ENCODE measurements at places on chromosomes 4 and X.

DNA sequence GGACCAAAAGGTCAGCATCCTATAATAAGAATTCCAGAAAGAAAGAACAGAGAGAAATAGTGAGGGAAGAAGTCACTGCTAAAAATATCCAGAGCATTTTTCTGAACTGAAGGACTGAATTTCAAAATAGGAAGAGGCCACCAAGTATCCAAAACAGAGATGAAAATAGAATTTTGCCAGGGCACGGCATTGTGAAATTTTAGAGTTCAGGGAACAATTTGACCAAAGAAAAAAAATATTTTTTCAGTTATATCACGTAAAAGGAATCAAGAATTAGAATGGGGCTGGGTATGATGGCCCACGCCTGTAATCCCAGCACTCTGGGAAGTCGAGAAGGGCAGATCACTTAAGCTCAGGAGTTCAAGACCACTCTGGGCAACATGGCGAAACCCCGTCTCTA is 65.4 kb downstream of the FGFBP1 start:
- no peak for DNase-seq

- no peak for DNase-seq
Measured at GRCh38 chrX:136185401-136186022, 38.2 kb downstream of the FHL1 start.

- no peak for DNase-seq
Measured at GRCh38 chrX:134294548-134294947, 57.6 kb downstream of the CCDC160 start.

- no peak for DNase-seq
Measured at GRCh38 chr4:32735856-32736590, 2015.9 kb downstream of the PCDH7 start.

GRCh38 chrX:153032397-153033118 is 23.7 kb upstream of the PNMA3 start:
- no peak for DNase-seq

GRCh38 chrX:6770936-6771335 is 236.0 kb upstream of the VCX3A start:
- DNase-seq, result no peak

DNA sequence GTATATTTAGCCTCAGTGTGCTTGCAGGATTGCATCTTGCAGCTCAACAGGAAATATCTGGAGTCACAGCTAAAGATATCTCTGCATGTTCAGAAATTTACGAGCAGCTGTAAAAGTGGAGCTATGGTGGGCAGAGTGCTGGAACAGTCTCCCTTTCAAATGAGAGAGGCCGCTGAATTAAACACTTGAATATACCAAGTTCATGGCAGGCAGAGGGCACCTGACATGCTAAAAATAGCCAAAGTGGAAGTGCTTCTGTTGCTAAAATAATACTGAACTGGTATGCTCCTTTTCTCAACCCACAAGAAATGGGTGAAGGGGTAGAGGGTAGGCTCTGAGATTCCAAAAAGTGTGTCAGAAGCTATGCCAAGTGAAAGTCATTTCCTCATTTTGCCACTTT is 98.1 kb downstream of the MGST2 start:
- DNase-seq, result peak; percentile 45

DNA sequence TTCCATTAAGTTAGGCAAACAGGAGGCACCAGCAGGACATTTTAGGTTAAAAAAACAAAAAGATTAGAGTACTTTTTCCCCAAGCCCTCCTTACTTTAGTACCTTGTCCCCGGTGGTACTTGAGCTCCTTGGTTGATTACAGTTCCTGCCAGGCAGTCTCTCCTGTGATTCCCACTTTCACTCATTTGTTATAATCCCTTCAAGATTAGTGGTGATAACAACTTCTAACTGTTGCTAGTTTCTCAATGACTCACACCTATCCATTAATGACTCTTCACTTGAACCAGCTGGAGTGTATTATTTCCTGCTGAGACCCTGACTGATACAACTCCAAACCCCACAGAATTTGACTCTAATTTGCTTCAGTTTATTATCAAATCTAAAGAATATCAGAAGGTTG is 765.0 kb upstream of the DIAPH2 start:
- no peak for DNase-seq

DNA sequence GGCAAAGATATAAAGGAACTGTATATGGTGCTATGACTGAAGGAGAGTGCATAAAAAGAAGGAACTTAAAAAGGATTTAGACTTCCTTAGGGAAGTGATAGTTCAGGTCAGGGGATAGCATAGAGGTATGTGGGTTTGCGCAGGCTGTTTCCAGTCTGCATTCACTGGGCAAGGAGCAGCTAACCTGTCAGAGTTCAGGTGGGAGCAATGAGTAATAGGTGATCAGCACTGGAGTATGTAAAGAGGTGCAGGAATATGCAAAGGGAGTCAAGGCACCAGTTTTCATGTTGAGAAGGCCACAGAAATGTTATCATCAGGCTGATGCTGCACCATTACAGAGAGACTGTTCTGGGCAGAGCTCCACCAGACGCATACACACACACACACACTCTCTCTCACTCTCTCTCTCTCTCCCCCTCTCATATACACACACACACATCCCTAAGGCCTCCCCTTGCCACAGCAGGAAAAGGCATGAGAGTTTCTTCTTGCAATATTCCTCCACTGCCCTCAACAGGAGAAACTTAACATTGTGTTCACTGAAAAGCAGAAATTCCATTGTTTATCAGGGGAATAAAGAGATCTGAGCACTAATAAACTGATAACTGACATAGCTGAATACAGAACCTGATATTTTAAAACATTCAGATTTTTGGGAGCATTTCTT is 256.4 kb upstream of the GRID2 start:
- peak; percentile 11 for DNase-seq

DNA sequence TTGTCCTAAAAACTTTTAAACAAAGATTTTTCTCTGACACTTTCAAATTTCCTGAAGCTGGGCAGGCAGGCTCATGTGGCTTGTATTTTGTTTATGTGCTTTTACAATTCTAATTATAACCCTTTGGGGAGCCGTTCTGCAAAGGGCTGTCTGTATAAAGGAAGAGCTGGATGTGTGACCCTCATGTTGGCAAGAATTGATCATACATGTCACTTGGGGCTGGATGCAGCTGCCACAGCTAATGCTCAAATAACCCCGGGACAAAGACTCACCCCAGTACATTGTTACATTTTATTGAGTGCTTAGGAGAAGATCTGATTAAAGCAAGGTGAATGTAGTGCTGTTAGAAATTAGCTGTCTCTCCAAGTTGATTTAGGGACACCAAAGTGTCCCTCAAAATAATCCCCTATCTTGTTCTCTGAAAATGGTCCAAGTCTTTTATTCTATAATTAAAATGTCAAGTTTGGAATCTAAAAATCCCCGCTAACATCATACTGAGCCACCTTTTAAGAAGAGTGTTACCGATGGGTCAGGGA is 13.0 kb upstream of the DAPP1 start:
- DNase-seq, result no peak

- no peak for DNase-seq
Measured at GRCh38 chr4:137705171-137705783, 173.0 kb upstream of the PCDH18 start.

DNA sequence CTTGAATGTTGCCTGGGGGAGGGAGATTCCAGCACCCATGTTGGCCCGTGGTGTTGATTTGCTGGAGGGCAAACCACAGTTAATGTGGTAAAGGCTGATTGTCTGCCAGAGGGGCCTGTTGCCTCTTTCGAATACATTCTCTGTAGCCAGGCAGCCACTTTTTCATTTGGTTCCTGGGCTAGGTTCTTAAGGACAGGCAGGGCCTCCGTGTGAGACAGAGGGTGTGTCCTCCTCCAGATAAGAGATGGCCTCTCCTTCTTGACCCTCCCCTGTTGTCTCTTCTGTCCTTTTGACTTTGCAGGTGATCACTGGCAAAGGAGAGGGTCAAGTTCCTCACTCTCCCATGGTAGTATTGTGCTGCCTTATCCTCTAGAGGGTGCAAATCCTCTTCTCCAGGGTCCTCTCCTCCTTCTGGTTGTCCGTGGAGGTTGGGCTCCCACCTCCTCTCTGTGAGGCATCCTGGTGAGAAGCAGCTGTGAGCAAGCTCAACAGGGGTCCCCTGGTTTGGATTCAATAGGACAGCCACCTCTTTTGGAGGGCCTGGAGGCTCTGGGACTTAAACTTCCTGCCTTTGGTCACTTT is 44.9 kb downstream of the ZNF182 start:
- DNase-seq, result peak; percentile 26

DNA sequence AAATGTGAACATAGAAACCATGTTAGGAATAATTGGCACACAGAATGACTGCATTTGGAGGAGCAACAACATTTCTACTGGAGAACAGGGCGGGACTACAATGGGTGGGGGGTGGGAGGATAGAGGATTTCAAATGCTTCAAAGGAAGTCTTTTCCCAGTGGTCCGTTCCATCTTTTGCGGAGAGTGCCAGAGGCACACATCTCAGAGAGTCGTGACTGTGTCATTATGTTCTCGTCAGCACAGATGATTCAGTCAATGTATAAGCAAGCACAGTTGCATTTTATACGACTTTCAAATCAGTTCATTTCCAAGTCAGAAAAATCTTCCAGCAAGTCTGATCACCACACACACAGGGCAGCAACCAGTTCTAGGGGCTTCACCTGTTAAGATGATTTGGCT is 22.7 kb upstream of the GPR50 start:
- DNase-seq, result no peak

GRCh38 chr4:8502371-8502770 is 61.8 kb downstream of the TRMT44 start:
- no peak for DNase-seq

- DNase-seq, result no peak
Measured at GRCh38 chr4:176882206-176882605, 89.5 kb upstream of the VEGFC start.

DNA sequence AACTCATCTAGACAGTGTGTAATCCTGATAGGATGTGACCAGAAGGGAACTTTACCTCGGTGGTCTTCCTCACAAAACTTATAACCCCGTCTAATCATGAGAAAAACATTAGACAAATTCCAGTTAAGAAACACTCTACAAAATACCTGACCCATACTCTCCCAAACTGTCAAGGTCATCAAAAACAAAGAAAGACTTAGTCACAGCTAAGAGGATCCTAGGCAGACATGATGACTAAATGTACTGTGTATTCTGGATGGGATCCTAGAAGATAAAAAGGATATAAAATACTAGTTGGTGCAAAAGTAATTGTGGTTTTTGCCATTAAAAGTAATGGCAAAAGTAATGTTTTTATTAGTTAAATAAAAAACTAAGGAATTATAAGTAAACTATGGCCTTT is 81.6 kb downstream of the DTHD1 start:
- no peak for DNase-seq

GRCh38 chr4:133148690-133149363 is at the start of gene PCDH10:
Gene PCDH10, plus strand, starts transcription at chr4:133149294. Its CDS starts 847 bp downstream, at chr4:133150141.
- no peak for DNase-seq

All from NCI-H526 (cell line).